BE2C (cell line): ENCODE measurements at places on chromosomes 16 and 17.

- DNase-seq, result no peak
These were observed 2.8 kb upstream of the RABEP2 start for GRCh38 chr16:28927815-28928214.

DNA sequence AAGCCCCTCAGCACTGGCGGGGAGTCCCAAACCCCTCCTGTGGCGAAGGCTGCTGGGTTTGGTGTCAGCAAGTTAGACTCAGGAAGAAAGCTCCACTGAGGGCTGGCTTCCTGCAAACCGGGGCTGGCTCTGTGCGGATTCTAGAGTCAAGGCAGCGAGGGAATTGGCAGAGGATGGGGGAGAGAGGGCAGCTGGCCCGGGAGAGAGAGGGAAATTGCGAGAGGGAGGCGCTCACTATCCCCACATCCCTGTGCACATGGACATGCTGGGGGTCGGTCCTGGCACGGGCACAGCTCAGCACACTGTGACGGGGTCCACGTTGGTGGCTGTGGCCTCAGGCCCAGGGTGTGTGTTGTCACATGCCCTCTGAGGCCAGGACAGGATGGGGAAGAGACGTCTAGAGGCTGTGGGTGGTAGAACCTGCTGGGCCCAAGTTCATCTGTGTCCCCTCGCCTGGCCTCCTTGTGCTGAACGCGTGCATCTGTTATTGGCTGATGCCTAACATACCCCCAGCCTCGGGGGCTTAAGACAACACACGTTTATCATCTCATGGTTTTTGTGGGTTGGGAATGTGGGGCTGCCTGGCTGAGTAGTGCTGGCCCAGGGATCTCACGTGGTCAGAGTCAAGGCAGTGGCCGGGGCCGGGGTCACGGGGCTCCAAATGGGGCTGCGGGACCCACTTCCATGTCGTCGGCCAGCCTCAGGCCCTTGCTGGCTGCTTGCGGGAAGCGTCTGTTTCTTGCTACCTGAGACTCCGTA lies 16.7 kb upstream of the JPH3 start:
- no peak for DNase-seq

DNA sequence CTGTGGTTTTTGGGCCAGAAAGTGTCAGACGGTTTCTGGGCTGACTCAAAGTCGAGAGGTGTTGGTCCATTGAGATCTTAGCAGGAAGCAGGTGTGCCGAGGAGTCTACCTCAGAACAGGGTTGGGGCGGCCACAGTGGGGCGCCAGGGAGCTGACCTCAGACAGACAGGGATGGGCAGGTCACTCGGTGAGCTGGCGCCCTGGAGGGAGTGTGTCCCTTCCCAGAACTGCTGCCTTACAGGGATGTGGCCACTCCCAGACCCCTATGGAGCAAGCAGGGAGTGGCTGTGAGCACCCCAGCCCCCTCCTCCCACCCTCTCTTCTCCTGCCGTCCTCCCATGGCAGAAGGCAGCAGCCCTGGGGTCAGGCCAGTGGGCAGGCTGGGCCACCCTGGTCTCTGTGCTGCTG lies 14.0 kb upstream of the DPEP1 start:
- peak; percentile 70 for DNase-seq

DNA sequence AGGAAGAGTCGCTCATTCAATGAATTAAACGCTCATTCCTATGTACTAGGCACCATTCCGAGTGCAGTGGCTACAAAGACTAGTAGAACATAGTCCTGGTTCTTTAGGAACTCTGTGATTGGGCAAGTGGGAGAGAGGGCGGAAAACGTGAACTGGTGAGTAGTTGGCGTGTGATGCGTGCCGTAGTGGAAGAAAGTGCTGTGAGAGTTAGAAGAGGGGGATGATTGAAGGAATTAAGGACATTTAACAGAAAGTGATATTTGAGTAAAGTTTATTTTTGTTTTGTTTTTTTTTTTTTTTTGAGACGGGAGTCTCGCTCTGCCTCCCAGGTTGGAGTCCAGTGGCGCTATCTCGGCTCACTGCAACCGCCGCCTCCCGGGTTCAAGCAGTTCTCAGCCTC lies 7.9 kb upstream of the SLFN14 start:
- no peak for DNase-seq

- DNase-seq, result no peak
These were observed 40.7 kb downstream of the CDH13 start for GRCh38 chr16:82667437-82667836.

DNA sequence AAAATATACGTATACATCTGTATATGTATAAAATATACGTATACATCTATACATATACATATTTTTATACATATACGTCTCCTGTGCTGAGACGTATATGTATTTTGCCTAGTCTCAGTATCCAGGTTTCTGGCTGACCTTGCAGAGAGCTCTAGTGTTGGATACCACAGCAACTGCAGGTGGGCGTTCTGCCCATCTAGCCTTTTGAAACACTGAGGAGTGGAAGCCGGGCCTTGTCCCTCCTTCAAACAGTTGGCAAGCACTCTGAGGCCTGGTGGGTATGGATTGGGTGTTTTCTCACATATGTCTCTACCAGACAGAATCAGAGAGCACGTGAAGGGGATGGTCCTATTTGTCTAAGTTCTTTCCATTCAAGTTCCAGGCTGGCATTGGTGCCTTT lies 39.4 kb upstream of the MRC2 start:
- no peak for DNase-seq

GRCh38 chr16:2190659-2191445 lies 5.6 kb downstream of the CASKIN1 start:
- no peak for DNase-seq

- no peak for DNase-seq
These were observed 5.5 kb upstream of the CALB2 start for GRCh38 chr16:71352963-71353460.

DNA sequence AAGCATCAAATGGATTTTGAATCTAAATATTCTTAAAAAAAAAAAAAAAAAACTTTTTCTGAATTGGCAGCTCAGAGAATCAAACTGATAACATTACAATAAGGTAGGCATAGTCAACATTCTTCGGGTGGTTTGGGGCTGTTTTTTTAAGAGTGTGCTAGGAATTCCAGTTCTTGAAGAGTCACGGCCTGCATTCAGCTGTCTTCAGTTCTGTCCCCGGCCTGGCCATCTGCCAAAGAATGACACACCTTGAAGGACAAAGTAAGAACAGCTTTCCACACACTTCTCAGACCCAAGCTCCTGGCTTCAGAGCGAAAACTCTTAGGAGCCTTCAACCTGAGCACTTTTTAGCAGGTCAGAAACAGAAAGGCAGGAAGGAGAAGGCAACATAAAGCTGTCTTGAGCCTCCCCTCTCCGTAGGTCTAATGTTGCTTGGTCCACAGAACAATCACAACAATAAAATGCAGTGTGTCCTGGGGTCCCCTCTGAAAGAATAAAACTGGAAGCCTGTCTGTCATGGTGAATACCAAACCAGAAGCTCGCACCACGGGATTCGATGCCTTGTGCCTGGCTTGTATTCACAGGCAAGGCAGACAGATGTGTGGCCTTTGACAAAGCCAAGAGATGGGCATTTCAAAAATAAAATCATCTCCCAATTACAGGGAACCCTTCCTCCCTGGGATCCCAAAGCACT lies 524.4 kb upstream of the ZFHX3 start:
- peak; percentile 57 for DNase-seq

DNA sequence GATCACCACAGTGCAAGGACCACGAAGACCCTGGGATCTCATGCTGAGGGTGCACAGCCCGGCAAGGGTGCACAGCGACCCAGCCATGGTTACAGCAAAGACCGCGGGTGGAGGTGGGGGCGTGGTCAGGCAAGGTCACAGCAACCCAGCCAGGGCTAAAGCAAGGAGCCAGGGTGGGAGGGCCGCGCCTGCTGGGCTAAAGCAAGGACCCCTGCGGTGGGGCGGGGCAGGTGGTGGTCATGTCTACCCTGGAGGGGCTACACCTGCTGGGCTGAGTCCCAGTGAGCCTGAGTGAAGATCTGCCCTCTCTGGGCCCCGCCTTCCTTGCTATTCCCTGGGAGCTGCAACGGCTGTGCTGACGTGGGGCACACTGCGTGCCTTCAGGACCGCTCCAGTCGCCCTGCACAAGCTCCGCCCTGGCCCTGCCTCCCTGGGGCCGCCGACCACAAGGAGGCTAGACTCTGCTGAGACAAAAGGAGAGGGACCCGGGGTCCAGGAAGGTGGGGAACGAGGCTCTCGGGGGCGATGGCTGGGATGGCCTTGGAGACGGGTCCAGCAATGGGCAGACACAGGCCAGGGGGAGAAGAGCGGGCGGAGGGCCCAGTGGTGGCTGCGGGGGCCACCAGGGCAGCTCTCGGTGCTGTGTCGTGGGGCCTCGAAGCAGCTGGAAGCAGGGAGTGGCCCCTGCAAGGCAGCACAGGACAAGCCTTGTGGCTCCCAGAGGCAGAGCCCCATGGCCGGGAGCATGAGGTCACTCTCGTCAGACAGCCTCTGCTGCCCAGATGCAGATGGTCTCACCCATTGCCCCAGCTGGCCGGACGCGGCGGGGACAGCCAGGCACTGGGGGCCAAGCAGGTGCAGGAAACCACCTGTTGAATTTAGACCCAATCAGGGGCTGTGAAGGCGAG lies 52.8 kb downstream of the CBFA2T3 start:
- no peak for DNase-seq

- no peak for DNase-seq
These were observed 111.8 kb downstream of the N4BP1 start for GRCh38 chr16:48497932-48498768.

GRCh38 chr16:53234836-53235235 lies 180.0 kb downstream of the CHD9 start:
- no peak for DNase-seq

GRCh38 chr17:2449486-2449885 lies 48.6 kb upstream of the MNT start:
- no peak for DNase-seq

- peak; percentile 38 for DNase-seq
These were observed 164.8 kb downstream of the HAPSTR1 start for GRCh38 chr16:9256196-9256595.
